Sciatic nerve (tissue), 2 donors: ENCODE measurements at places on chromosomes 4 and X.

DNA sequence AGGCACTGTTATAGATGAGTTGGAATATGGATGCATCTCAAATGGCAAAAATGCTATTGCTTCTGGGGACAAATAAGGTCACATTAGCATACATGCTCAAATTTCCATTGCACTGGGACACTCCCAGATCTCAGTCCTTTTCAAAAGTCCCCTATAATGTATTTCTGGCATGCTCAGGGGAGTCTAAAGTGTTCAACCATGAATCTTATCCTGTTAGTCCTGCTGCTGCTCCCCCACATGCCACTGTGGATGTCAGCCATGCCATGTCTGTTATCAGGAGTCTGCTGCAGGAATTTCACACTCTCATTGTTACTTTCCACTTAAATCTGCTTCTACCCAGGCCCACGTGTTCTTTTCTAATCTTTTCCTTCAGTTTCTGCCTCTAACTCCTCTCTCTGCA is 1000.6 kb downstream of the CCSER1 start:
- no peak for DNase-seq

DNA sequence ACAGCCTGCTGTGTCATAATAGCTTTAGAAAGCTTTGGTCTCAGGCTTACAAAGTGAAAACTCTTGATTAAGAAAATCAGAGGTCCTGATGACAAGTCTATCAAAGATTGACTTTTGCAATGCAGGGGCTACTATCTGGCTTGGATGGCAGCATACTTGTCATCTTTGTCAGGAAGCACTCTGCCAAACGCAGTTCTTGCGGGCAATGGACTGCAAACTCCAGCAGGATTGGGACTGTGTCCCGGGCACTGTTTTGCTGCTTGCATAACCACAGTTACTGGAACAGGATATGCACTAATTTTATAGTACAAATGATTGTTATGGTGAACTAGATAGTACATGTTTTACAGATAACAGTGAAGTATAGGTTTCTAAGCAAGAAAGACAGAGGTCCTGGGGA is 185.6 kb downstream of the IQCM start:
- DNase-seq = no peak

GRCh38 chrX:101237041-101237440 is 17.5 kb downstream of the DRP2 start:
- no peak for DNase-seq

DNA sequence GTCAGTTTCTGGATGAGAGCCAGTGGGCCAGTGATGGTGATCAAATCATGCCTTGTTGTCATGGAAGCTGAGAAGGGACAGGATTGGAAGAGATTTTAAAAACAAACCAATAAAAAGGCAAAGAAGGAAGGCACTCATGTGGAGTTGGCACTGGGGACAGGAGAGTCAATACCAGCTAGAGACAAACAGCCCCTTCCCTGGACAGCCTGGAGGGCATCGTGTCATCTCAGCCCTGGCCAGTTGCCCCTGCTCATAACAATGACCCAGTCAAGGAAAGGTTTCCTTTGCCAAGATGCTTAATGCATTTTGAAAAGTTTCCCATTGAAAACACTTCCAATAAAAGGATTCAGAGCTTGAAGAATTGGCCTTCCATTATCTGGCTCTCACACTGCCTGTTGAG is 55.5 kb downstream of the SCML1 start:
- DNase-seq = no peak

DNA sequence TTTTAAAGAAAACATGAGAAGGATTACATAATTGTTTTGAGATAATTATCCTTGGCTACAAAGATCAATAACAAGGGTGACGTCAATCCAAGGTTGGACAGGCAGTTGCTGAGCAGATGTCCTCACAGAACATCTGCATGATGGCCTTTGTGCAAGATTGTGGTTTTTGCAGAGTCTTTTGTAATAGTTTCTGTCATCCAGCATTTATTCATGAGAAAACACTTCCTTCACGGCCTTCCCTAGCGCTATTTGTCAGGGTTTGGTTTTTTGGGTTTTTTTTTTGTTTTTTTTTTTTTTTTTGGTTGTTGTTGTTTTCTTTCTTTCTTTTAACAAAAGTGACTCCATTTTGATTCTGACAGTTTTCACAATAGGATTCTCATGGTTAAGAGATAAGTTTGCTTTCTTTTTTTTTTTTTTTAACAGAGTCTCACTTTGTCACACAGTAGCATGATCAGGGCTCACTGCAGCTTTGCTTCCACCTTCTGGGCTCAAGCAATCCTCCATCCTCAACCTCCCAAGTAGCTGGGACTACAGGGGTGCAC is 31.5 kb upstream of the ELF2 start:
- DNase-seq = no peak
